ENCODE measurements at places on chromosomes 11 and 22.

DNA sequence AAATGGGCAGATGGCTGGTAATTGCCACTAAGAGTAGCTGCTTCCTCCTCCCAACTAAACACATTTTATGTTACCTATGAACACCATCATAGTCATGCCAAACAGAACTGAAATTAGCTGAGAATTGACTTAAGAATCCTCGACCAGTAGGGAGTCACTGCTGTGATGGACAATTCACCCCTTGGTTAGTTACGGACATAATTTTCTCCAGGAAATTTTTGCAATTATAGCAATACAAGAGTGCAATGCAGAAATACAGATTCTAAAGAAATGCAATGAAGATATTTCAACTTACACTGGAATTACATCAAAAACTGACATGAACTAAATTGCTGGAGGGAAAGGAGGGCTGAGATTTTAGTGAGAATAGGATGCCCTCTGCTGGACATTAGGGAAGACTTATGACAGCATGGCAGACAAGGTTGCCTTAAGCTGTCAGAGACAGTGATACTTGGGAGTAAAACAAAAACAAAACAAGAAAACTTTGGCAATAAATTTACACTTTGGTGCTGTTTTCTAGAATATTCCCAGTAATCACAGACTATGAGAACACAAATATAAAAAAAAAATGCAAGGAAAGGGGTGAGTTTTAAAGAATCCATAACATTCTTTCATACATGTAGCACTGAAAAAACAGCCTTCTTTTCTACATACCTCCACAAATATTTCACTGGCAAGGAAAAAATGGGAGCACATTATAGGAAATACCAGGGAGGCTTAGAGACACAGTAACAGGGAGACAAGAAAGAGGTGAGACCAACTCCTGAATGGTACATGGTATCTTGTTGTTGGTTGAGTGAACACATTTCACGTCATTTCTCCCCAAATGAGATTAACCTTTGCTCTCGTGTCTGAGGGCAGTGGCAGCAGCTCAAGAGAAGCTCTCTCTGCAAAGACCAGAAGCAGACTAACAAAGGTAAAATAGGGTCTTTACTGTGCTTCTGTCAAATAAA lies 11.2 kb upstream of the PPP2R1B start:
- DNase-seq: no peak

DNA sequence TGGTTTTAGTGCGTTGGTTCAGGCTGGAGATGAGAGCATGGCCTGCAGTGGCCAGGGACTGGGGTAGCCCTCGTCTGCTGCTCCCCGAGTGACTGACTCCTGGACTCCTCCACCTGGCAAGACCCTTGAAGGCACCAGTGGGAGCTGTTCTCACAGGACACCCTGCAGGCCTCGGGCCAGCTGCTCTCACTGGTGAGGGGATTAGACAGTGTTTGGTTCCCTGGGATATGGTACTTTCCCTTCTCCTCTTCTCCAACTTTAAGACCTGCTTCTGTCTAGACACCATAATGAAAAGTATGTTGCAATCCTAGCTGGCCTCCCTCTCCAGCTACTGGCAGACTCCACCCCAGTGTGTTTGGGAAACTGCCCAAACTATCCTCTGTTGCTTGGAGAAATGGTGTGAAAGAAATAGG lies 168.8 kb upstream of the CADM1 start:
- no peak for DNase-seq

DNA sequence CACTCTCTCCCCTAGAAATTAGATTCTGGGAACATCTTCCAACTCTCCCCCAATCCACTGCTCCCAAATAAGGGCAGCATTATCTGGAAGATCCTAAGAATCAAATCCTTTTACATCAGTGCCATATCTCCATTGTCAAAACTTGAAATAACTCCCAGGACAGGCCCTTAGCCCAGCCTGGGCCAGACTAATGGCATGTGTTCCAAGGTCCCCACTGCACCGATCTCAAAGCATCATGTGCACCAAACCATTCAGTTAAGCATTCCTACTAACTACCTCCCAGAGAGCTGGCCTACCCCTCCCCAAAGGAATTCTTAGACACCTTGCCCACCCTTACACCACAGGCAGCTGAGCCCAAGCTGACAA lies 44.2 kb upstream of the POU2AF1 start:
- no peak for DNase-seq

DNA sequence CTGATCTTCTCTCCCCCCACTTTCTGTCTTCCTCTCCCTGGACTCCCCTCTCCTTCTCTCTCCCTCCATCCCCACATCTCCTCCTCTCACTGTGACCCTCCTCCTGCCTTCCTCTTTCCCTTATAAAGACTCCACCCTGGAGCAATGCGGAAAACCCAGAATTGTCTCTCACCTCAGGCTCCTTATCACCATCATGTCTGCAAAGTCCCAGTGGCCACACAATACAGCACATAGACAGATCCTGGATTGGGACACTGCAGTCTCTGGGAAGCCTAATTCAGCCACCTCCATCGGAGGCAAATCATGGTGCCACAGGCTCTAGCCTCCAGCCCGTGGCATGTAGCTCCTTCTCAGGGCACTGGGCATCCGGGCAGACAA lies 2.7 kb downstream of the RFPL2 start:
- DNase-seq: no peak

GRCh38 chr11:66333896-66334604 lies 2.2 kb downstream of the RIN1 start:
- DNase-seq: no peak

GRCh38 chr11:76524919-76525318 lies 80.1 kb downstream of the EMSY start:
- no peak for DNase-seq

- DNase-seq: no peak
Measured at GRCh38 chr11:20000022-20000350, 160.3 kb downstream of the DBX1 start.

GRCh38 chr22:41177622-41178424 lies 27.3 kb upstream of the L3MBTL2 start:
- no peak for DNase-seq

GRCh38 chr11:36073411-36074203 lies 129.7 kb downstream of the LDLRAD3 start:
- no peak for DNase-seq

DNA sequence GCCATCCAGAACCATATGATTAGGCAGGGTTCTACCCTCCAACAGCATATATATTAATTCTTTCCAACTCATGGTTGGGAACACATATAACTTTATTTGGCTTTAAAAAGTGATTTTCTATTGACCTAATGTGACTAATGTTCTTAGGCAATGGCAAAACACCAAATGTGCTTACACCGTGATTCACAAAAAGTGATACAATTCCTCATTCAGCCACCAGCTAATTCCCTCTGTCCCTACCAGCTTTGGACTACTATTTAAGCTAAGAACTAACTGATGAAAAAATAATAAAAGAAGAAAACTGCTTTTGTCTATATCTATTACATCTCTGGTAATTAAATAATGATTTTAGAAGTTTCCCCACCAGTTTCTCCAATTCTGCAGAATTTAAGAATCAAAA lies 4.7 kb downstream of the CTSC start:
- DNase-seq: no peak

- DNase-seq: no peak
Measured at GRCh38 chr11:27672836-27673464, 27.3 kb downstream of the BDNF start.

DNA sequence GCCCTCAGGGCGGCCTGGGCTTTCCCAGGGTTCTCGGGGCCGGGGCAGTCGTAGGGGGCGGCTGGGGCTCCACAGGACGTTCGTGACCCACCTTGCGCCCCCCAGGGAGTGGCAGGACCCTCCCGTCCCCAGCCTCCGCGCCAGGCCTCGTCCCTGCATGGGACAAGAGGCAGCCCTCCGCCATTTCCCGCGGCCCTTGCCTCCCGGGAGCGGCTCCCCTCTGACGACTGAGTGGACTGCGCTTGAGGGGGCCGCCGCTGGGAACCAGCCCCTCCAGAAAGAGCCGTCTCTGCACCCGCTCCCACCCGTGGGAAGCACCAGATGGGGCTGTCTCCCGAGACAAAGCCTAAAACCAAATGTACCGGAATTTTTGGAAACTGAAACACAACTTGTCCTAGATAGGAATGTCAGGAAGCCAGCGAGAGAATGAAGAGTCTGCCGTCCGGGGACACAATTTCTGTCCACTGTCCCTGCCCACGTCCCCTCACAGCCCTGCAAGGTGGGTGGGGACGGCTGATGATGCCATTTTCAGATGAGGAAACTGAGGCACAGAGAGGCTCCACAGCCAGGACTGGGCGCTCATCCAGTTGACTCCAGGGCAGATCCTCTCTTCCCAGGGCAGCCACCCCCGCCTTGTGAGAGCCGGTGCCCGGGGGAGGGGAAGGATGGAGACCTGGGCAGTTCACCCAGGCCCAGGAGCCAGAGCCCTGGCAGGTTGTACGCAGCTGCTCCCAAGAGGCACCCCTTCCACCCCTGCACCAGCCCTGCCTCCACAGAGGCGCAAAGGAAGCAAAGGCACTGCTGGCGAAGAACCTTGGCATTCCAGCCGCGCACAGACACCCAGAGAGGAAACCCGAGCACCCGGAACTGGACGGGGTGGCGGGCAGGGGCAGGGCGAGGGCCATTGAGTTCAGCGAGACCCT lies 18.1 kb upstream of the PICK1 start:
- DNase-seq: no peak

GRCh38 chr11:12684816-12685215 lies 10.6 kb downstream of the TEAD1 start:
- DNase-seq: no peak

- DNase-seq: no peak
Measured at GRCh38 chr11:57390535-57390934, at the start of gene PRG2. TSS of gene PRG2 (minus strand) at chr11:57390650. CDS start at chr11:57389944, 706 bp downstream.

DNA sequence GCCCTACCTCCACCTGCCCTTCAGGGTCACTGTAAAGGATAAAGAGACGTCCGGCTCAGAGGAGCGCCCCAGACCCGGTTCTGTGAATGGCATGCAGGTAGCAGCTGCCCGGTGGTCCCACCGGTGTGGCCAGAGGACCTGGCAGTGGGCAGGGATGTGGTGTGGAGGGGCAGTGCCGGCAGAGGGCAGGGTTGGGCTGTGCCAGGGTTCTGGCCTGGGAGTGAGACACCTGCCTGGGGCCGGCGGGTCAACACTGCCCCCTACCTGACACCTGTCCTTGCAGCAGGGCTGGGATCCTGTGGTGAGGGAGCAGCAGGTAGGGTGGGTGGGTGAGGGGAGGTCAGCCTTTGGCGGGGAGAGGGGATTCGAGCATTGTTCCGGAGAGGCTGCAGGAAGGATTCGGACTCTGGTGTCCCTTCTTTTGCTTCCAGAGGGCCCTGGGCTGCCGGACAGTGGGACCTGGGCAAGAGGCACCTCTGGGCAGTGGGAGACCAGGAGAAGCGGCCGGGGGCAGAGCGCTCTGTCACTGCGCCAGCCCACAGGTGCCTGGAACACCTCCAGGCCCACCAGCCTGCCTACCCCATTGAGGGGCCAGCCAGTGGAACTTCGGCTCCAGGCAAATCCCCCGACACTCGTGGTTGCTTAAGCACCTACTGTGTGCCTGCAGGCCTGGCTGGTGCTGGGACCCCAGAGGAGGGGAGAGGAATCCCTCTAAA lies 1.6 kb upstream of the PHLDA2 start:
- DNase-seq: no peak

DNA sequence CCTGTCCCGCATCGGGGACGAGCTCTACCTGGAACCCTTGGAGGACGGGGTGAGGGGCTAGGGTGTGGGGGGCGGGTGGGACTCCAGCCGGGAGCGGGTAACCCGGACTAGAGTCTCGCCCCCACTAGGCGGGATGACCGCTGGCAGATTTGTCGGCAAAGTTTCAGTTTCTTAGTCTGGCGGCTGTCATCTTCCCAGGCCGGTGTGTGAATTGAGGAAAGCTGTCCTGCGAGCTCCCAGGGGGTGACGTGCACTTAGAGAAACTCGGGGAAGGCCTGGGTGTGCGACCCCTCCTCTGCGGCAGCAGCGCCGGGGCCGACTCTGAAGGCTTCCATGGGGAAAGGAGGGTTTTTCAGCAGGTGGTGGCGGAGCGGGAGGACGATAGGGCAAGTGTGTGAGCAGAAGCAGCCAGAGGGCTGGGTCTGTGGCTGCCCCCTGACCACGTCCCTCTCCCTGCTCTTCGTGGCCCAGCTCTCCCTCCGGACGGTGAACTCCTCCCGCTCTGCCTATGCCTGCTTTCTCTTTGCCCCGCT lies 463 bp downstream of the RAD9A start:
- DNase-seq: no peak

DNA sequence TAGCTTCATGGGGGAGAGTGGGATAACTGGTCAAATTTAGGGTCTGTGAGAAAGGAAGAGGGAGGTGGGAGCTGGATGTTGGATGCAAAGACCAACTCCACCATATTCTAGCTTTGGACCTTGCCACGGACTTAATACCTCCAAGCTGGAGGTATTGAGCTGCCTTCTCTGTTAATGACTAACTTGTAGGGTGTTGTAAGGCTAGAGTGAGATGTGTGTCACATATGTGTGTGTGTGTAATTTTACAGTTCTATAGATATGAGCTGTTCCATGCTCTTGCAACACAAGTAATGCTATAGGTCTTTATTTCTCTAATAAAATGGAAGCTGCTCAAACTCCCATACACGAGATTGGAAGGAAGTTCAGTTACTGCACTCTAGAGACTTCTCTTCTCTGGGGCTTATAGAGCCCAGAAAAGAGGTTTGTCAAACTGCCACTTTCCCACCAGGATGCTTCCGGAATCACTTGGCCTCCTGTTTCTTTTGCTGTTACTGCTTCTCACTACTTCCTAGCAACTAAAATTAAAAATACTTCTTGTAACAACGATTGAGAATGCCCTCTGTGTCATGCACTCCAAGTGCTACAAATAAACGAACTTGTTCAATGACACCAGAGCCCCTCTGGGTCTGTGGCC lies 16.0 kb upstream of the FJX1 start:
- DNase-seq: no peak

GRCh38 chr22:18065256-18065655 lies 12.5 kb upstream of the PEX26 start:
- no peak for DNase-seq

- DNase-seq: no peak
Measured at GRCh38 chr11:64036087-64037026, 626 bp downstream of the FLRT1 start.

- no peak for DNase-seq
Measured at GRCh38 chr11:132639986-132640385, 892.3 kb downstream of the OPCML start.

- DNase-seq: no peak
Measured at GRCh38 chr11:35794850-35795249, 132.3 kb downstream of the TRIM44 start.

GRCh38 chr11:35295751-35296150 lies 123.6 kb downstream of the SLC1A2 start:
- no peak for DNase-seq

DNA sequence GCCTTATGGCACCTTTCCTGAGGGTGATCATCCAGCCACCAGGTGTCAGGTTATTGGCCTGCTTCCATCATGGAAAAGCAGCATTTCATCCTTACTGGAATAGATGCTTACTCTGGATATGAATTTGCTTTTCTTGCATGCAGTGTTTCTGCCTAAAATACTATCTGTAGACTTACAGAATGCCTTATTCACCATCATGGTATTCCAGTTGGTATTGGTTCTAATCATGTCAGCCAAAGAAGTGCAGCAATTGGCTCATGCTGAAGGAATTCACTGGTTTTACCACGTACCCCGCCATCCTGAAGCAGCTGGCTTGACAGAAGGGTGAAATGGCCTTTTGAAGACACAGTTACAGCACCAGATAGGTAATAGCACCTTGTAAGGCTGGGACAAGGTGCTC lies 194.2 kb downstream of the AASDHPPT start:
- no peak for DNase-seq

Measured in activated naive CD8-positive, alpha-beta T cell treated with anti-CD3 and anti-CD28 coated beads, Interleukin-2, amount 50 U/mL, for 16 hours (primary cell).